Heart right ventricle (tissue), 16 donors: ENCODE measurements at places on chromosomes 2 and 18.

GRCh38 chr18:23609390-23610023 lies 23.2 kb upstream of the NPC1 start:
- H3K4me3 ChIP-seq, result no peak overlapping the region
- H3K27me3 ChIP-seq, result no peaks in the 10 kb centered on the region
- H3K36me3 ChIP-seq, result no peaks in the 10 kb centered on the region
- H3K27ac ChIP-seq, result no peak overlapping the region
- DNase-seq, result no peak

DNA sequence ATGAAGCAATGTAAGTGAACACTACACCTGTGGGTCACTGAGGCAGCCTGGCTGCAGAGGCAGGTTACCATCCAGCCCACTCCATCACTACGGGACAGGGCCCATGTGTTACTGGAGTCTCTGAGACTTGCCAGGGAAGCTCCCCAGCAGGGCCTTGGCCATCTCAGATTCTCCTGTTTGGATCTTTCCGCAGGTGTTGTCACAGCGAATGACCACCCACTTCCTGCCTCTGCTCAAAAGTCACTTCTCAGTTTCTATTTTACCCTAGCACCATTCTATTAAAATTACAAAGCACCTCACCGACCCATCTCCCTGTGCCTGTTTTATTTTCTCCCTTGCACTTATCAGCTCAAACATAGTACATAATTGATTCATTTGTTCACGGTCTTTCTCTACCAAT lies 34.5 kb upstream of the L3MBTL4 start:
- H3K36me3 ChIP-seq, result no peaks in the 10 kb centered on the region
- no peaks in the 10 kb centered on the region for H3K4me1 ChIP-seq
- no peak overlapping the region for H3K27ac ChIP-seq
- DNase-seq, result no peak

DNA sequence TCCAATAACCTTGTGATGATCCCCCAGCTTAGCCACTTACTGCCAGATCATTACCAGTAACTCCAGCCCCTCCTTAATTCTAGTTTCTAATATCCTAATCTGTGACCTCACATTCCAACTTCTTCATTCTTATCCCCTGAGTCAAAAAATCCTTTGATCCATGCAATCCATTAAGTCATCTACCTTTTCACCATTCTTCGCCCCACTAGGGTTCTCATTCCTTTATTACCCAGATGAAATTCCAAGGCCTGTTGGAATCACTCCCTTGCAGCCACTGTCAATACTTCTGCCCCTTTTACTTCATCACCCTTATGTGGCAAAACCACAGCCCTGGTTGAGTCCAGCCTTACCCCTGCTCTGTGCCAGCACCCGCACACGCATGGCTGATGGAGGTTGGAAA lies 20.3 kb upstream of the IL36G start:
- H3K27ac ChIP-seq, result no peak overlapping the region
- no peaks in the 10 kb centered on the region for H3K4me1 ChIP-seq
- no peaks in the 10 kb centered on the region for H3K36me3 ChIP-seq
- no peak overlapping the region for H3K4me3 ChIP-seq
- peaks cover 12% of the 10 kb centered on the region for H3K27me3 ChIP-seq

- no peaks in the 10 kb centered on the region for H3K36me3 ChIP-seq
- no peak for DNase-seq
- H3K27ac ChIP-seq, result no peak overlapping the region
- H3K4me1 ChIP-seq, result no peaks in the 10 kb centered on the region
- H3K27me3 ChIP-seq, result no peaks in the 10 kb centered on the region
These were observed 127.1 kb upstream of the CHAC2 start for GRCh38 chr2:53640466-53640865.
